MV-4-11 (cell line): ENCODE measurements at places on chromosomes 11 and 22.

DNA sequence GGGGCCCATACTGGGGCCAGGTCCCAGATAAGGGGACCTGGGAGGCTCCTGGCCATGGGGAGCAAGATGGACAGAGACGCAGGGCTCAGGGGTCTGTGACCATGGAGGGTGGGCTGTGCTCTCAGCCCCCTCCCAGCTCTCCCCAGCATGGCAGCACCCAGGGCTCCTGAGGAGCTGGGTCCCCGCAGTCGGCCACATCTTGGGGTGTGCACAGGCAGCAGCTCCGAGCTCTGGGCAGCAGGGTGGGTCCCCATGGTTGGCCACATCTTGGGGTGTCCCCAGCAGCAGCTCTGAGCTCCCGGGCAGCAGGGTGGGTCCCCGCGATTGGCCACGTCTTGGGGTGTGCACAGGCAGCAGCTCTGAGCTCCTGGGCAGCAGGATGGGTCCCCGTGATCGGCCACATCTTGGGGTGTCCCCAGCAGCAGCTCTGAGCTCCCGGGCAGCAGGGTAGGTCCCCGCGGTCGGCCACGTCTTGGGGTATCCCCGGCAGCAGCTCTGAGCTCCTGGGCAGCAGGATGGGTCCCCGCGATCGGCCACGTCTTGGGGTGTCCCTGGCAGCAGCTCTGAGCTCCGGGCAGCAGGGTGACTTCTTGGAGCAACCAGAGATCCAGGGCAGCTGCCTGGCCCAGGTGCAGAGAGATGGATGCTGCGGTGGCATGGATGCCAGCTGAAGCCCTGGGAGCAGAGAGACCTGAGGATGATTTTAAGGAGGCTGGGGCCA, 18.3 kb upstream of the MUC5B start:
- DNase-seq: no peak

- DNase-seq: no peak
Observed at GRCh38 chr11:69819541-69820070, 390 bp upstream of the FGF3 start.

DNA sequence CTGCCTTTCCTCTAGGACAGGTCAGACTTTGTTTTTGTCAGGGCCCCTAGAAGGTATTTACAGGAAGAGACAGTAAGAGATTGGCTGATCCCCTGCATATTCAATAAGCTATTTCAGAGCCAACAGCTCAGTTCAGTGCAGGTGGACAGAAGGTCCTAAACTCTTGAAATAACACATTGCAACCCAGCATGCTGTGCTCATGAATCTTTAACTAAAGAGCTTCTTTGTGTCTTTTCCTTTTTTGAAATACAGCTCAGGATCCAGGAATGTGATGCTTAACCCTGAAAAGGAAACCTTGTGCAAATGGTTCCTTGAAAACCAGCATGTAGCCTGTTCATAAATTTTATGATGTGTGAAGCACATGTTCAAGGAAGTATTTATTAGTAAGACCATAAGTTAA, 43.9 kb downstream of the BBOX1 start:
- DNase-seq: no peak

GRCh38 chr11:97118614-97119200, 728.9 kb downstream of the JRKL start:
- no peak for DNase-seq

DNA sequence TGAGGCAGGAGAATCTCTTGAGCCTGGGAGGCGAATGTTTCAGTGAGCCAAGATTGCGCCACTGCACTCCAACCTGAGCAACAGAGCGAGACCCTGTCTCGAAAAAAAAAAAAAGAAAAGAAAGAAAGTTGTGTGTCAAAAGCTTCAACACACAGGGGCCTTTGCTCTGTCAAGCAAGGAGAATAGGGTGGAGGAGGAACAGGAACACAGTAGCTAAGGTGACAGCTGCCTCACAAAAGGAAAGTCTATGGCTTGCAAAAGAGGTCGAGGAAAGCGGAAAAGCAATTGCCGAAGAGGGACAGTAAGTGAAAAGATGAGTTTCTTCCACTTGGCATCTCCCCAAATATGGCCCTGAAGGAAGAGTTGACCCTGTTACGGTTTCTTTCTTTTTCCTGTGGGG, 26.5 kb upstream of the TMA7B start:
- no peak for DNase-seq

DNA sequence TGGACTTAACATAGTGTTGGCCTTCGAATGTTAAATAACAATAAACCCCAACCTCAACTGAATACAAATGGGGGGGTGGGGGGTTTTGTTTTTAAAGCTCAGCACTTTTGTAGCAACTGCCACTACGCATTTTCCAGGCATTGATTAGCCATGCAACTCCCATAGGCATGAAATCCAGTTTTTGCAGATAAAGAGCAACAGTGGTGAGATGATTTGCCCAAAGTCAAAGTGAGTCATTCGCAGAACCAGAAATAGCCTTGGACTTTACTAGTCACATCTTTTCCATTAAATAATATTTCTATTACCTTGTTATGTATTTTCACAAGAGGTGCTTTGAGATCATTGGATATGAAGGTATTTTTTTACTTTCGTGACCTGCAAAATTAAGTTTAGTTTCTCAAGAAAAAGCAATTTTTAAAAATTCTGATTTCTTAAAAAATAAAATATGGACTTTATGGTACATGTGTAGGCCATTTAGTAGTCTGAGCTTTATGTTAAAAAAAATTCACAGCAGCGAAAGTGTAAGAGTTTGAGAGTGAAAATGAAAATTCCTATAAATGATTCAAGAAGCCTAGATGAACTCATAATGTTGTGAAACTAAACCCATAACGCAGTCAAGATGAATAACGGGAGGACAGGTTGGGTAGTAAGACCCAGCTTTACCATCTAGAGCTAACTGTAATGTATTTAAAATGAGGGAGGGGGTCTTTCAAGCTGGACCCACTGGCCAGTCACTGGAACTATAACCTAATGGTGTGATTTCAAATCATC, 1.9 kb upstream of the PHF21A start:
- DNase-seq: no peak

GRCh38 chr11:107804971-107805370, 53.6 kb downstream of the SLC35F2 start:
- peak; percentile 50 for DNase-seq

GRCh38 chr11:77435972-77436371, 37.9 kb downstream of the PAK1 start:
- DNase-seq: peak; percentile 44

GRCh38 chr22:33573479-33573878, 346.8 kb downstream of the LARGE1 start:
- no peak for DNase-seq

- no peak for DNase-seq
Observed at GRCh38 chr11:32469791-32470190, 34.5 kb upstream of the WT1 start.

GRCh38 chr11:134044514-134045284, 24.2 kb upstream of the JAM3 start:
- no peak for DNase-seq

GRCh38 chr11:2945031-2945756, 16.0 kb upstream of the PHLDA2 start:
- peak; percentile 55 for DNase-seq

GRCh38 chr22:22936180-22936914, 48.7 kb downstream of the IGLL5 start:
- peak; percentile 34 for DNase-seq

- DNase-seq: no peak
Observed at GRCh38 chr11:3223932-3224381, 5.3 kb upstream of the MRGPRG start.

GRCh38 chr11:65134952-65135632, 773 bp upstream of the SYVN1 start:
- DNase-seq: peak; percentile 91

GRCh38 chr11:131661132-131661531, 290.7 kb downstream of the NTM start:
- no peak for DNase-seq

- DNase-seq: no peak
Observed at GRCh38 chr22:18077087-18077638, 627 bp upstream of the PEX26 start.

GRCh38 chr11:34905666-34906065, 10.5 kb downstream of the APIP start:
- no peak for DNase-seq

- no peak for DNase-seq
Observed at GRCh38 chr11:83778596-83778995, 492.4 kb upstream of the CCDC90B start.

DNA sequence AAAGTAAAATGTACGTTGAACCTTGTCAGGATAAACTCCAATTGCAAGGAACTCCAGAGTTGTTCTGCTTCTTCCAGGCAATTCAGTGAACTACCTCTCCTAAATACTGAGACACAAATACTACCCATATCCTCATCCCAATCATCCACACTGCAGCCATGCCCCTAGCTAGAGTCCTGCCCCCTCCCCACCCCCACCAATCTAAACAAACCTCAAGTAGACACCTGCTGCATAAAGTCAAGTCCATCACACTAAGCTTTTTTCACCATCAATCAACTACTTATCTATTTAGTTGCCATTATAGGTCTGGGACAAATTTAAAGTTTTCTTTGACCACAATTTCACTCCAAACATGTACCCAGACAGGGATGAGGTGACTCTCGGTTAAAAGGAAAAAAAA, 93.2 kb upstream of the APOA1 start:
- no peak for DNase-seq

DNA sequence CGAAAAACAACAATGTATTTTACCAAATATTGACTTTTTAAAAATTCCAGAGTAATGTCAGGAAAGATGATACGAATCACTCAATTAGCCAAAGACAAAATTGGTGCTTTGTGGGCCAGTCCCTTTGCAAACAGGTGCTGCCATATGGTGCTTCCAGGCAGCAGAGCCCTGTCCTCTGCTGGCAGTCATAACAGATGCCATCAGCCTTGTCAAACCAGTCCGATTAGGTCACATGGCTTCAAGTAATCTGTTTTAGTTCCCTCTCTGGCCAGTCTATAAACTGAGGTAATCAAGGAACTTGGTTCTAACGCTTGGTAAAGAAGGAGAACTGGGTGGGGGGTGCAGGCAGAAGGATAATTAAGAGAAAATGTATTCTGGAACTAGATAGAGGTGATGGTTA, 49.1 kb upstream of the CAPRIN1 start:
- no peak for DNase-seq

GRCh38 chr11:6656936-6657335, 1.3 kb upstream of the DCHS1 start:
- DNase-seq: no peak

DNA sequence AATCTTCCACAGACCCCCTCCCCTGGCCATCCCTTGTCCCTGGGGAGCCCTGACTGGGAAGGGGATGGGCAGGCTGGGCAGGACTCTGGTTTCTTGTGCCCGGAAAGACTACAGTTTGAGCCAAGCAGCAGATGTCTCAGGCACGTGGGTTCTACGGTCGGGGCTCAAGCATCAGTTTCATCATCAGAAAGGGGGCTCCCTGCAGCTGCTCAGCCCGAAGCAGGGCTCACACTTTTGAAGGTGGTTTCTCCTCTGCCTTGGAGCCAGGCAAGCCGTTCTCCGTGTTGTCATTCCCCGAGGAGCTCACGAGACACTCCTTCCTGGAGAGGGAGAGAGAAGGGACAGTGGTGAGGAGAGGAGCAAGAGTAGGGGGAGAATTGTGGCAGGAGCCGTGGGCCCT, 15.8 kb downstream of the SCN4B start:
- DNase-seq: no peak

DNA sequence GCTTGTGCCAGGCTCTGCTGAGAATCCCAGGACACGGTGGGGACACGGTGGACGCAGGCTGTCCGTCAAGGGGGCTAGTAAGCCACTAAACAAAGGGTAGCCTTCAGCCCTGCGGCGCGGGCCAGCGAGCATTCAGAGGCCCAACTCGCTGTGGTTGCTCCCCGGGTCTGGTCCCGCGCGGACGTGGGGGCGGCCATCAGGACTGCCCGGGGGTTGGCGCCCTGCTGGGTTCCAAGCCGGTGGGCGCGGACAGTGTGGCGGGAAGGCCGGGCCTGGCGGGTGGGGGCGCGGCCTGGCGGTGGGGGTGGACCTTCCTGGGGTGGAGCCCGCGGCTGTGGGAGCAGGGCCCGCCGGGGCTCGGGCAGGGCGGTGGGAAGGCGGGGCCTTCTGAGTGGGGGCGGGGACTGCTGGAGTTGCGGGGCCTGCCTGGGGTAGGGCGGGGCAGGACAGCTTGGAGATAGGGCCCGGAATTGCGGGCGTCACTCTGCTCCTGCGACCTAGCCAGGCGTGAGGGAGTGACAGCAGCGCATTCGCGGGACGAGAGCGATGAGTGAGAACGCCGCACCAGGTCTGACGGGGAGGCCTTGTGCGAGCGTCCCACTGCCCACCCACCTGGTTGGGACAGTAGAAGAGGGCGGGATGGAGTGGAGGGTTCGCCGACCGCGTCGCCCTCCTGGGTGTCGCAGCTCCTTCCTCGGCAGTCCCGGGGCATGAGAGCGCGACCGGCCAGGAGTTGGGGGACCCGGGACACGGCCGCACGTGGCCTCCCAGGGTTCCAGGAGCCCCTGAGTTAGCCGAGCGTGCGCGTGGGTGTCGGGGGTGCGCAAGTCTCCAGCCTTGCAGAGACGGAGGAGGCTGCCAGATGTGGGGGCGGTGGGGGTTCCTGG, at the start of gene SERHL2:
Gene SERHL2 (plus strand): TSS at position 482 of the 887 bp plus-strand sequence. CDS start 65 bp downstream, at position 547.
- peak; percentile 56 for DNase-seq

GRCh38 chr11:61343792-61344745, 11.0 kb downstream of the TKFC start:
- no peak for DNase-seq

GRCh38 chr22:24471570-24471969, 23.6 kb upstream of the UPB1 start:
- no peak for DNase-seq

DNA sequence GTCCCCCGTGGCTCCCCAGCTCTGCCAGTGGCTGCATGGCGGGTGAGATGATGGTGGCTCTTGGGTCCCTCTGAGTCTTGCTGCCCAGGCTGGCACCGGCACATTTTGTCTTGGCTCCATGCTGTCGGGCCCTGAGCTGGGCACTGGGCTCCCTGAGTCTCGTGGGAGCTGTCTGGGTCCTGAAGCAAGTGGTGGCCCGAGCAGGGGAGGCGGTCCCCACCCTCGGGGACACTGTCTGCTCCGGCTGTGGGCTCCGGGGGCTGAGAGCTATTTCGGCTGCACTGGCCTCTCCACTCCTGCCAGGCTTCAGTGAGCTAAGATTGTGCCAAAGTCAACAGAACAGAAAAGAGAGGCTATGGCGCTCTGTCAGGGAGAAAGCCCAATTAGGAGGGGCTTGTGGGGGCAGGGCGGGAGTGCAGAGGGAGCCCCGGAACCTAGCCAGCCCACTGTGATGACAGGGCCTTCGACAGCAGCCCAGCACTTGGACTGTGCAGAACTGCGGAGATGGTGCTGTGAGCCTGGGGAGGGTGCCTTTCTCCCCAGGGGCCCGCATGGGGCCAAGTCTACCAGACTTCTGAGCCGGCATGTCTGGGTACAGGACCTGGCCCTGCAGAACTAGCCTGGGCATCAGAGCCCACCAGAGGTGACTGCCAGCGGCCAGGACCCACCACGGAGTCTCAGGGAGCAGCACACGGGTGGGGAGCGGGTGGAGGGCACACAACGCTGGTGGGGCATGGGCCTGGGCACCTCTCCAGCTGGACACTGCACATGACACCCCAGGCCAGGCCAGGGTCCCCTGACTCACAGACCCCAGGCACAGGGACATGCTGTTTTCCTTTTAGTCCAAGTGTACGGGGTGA, 38.0 kb downstream of the RTN4R start:
- DNase-seq: no peak

GRCh38 chr11:123301013-123301591, 106.1 kb upstream of the CLMP start:
- peak; percentile 30 for DNase-seq
